NCI-H510A (cell line): ENCODE measurements at places on chromosomes 12 and 14.

- DNase-seq, result no peak
Observed at GRCh38 chr12:95258151-95258550, 40.5 kb downstream of the VEZT start.

DNA sequence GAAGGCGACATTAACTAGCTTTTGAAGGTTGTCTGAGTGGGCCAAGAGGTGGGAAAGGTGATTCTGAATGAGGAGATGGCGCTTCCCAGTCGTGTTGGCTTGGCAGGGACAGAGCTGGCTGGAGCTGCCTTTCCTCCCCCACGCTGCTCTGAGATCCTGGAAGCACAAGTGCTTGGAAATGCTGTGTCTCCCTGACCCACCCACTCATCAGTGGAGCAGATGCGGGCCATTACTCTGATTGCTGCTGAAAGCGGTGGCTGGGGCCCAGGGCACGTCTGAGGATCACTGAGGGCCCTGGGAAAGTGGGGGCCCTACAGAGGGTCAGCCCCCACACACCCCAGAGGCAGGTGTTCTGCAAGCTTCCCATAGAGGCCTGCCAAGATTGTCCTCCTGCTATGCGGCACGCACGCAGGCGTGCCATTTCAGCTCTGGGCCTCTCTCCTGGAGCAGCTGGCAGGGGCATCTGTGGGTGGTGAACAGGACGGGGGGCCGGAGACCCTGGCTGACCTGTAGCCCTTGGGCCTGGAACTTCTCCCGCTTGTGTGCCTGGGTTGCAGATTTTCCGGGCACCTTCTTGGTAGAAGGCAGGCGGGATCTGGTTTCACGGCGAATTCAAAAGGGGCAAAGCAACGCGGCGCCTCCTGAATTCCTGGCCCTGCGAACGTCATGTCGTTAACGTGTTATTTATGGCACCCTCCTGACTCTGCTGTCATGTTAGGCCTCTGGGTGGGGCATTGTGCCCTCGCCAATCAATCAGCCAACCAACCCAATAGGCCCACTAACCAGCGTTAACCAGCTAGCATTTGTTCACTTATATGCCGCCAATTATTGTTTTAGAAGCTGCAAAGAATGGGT lies 133.8 kb upstream of the TBX3 start:
- peak; percentile 30 for DNase-seq

GRCh38 chr12:12736759-12737676 lies 19.9 kb downstream of the CDKN1B start:
- DNase-seq, result no peak

DNA sequence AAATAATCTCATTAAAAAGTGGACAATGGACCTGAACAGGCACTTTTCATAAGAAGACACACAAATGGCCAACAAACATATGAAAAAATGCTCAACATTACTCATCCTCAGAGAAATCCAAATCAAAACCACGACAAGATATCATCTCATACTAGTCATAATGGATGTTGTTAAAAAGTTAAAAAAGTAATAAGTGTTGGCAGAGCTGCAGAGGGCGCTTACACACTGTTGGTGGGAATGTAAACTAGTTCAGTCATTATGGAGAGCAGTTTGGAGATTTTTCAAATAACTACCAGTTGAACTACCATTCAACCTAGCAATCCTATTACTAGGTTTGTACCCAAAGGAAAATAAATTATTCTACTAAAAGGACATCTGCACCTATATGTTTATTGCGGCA lies 47.2 kb downstream of the FOXG1 start:
- DNase-seq, result no peak

GRCh38 chr12:108825201-108825950 lies 32.0 kb downstream of the SSH1 start:
- no peak for DNase-seq

- no peak for DNase-seq
Observed at GRCh38 chr12:32860192-32860591, 36.4 kb downstream of the PKP2 start.

DNA sequence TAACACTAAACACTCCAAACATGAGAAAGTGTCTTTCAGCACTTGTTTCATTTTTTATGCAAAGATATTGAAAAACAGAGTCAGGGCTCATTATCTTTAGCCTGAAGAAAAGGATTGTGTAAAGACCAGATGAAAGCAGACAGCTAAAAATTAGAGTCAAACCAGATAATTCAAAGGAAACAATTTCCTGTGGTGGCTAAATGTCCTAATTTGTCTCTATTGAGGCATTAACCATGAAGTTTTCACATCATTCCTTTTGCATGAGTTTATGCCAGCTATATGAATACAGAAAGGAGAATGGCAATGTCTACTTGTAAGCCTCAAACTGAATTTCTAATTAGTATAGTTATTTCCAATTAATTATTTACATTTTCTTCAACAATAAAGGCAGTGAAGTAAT lies 338.5 kb downstream of the FSCB start:
- DNase-seq, result no peak

- DNase-seq, result no peak
Observed at GRCh38 chr14:92677955-92678354, 70.5 kb downstream of the LGMN start.

- no peak for DNase-seq
Observed at GRCh38 chr12:124321556-124322270, 26.8 kb downstream of the RFLNA start.

DNA sequence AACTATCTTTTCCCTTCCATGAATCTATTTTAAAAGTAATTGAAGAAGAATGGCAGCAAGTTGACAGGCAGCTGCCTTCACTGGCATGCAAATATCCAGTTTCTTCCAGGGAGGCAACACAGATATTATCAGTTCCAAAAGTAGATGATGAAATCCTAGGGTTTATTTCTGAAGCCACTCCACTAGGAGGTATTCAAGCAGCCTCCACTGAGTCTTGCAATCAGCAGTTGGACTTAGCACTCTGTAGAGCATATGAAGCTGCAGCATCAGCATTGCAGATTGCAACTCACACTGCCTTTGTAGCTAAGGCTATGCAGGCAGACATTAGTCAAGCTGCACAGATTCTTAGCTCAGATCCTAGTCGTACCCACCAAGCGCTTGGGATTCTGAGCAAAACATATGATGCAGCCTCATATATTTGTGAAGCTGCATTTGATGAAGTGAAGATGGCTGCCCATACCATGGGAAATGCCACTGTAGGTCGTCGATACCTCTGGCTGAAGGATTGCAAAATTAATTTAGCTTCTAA lies 18.4 kb downstream of the TMPO start:
- no peak for DNase-seq

DNA sequence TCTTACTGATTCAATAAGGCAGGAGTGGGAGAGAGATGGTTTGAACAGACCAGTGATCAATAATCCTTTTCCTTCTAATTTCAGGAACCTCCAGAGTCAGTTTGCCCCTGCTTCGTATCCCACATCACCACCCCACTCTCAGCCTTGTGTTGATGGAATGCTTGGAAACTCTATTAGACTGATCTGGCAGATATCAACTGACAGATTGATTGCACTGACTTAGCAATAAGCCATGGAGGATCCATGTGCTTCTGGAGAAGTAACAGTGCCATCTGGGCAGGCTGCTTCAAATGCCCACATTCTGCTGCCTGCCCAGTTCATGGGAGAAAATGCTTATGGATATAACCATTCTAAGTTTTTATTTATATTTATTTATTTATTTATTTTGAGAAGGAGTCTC lies 218.0 kb downstream of the SLC2A13 start:
- DNase-seq, result no peak

DNA sequence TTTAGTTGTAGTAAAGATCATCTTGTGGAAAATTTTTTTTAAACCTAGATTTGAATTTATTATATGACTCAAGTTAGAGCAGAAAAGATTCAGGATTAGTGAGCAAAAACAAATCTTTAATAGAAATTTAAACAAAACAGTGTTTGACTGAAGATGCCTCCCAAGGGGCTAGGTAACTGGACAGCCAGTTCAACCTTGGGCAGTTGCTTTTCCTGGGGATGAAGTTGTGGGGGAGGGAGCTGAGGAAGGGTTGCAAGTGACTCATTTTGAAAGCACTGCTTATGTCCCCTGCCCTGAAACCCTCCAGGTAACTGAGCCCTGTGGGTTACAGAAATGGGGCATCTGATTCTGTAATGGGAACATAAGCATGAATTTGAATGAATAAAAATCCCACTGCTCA lies 13.1 kb downstream of the CFAP54 start:
- DNase-seq, result no peak

DNA sequence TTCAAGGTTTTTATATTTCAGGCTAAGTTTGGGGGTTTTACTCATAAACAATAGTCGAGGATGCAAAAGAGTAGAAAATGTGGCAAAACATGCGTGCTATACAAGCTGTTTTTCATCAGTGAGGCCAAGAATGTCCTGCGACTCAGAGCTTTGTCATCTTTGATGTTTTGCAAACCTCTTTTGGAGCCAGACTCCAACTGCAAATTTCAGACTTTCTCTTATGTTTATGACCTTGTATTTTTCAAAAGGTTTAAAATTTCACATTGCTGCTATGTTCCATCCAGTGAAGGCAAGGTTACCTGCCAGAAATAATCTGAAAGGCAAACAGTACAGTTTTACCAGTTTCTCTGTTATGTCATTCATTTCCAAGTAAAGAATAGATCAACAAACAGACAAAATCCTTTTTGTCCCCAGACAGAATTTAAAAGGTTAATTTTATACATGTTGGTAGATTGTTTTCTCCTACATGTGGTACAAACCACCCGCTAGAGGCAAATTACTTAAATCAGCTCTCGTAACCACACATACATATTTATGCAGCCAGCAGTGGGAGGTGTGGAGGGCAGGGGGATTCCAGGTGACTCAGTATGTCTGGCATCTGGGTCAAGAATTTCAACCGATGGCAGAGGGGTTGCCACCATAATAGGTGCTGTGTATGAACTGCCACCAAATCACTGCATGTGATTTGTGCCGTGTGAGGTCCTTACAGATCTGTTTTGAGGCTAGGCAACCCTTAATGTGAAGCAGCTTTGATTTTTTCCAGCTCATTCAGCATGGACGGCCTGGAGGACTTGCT lies 119.8 kb upstream of the CPM start:
- DNase-seq, result no peak

GRCh38 chr12:80941916-80942315 lies 4.2 kb upstream of the LIN7A start:
- no peak for DNase-seq

DNA sequence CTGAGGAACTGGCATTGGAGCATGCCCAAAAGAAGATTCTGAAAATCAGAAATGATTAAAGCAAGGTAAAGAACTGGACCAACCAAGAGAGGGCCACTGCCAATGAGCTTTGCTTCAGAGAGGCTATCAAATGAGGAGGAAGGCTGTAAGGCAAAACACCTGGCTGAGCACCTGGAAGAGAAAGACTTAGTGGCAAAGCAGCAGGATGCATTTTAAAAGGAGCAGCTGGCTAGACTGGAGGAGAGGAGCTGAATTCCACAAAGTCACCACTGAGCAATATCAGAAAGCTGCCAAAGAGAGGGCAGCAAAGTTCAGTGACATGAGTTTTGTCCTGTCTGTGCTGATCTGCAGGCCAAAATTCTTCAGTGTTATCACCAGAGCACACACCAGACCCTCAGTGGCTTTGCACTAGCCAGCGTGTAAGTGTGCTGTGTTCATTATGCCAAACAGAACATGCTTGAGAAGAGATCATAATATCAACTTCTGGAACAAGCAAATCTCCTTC lies 338.7 kb downstream of the TRHDE start:
- peak; percentile 6 for DNase-seq

DNA sequence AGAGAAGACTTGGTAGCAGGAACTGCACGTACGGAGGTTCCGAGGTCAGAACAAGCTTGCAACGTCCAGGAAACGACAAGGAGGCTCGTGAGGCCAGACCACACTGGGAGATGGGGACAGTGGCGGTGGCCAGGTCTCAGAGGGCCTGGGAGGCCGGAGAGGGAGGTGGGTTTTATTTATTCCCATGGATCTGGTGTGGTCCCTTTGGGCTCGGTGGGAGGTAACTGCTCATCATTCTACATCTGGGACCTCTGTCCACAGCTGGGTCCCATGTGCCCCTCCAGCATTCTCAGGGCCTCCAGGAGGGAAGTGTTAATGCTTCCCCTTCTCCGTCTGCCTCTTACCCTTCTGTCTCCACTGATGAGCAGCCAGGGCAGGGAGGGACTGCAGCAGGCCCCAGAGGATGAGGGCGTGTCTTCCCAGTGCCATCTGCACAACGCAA lies 35.7 kb upstream of the NCOR2 start:
- DNase-seq, result no peak
